ENCODE measurements at places on chromosomes 3 and 15.

DNA sequence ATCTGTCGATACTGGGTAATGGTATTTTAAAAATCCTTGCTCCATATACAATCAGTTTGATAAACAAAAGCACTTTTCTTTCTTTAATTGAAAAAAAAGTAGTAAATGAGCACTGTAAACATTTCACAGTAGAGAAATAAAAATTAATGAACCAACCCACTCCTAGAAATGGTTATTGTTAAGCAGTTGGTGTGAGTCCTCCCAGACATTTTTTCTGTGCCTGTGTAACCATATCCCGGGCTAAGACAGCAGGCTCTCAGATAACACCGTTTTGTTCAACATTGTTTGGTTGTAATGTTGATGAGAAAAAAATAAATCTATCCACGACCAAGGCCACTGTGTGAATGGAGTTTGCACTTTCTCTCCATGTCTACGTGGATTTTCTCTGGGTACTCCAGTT is 42.6 kb downstream of the PXK start:
- DNase-seq: no peak

GRCh38 chr3:115040673-115041286 is 106.3 kb downstream of the ZBTB20 start:
- DNase-seq: peak; percentile 30

DNA sequence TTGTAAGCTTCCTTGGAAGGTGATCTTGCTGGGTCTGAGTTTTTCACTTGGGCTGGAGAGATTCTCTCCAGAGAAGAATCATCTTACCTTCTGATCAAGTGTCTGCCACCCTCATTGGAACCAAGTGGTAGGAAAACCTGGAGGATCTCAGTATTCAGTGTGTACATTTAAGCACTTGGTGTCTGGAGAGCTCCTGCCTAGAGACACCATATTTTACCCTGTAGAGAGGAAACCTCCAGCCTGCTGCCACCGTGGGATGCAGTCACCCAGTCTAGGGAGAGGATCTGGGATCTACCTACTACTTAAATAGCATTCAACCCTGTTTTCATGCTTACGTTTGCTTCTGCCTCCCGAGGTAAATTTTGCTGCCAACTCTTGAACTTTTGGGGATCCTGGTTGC is 274.3 kb downstream of the SV2B start:
- DNase-seq: no peak

- DNase-seq: peak; percentile 91
Observed at GRCh38 chr3:2354702-2355101, 256.0 kb downstream of the CNTN4 start.

GRCh38 chr3:175728566-175728965 is 869.4 kb downstream of the NAALADL2 start:
- DNase-seq: no peak

DNA sequence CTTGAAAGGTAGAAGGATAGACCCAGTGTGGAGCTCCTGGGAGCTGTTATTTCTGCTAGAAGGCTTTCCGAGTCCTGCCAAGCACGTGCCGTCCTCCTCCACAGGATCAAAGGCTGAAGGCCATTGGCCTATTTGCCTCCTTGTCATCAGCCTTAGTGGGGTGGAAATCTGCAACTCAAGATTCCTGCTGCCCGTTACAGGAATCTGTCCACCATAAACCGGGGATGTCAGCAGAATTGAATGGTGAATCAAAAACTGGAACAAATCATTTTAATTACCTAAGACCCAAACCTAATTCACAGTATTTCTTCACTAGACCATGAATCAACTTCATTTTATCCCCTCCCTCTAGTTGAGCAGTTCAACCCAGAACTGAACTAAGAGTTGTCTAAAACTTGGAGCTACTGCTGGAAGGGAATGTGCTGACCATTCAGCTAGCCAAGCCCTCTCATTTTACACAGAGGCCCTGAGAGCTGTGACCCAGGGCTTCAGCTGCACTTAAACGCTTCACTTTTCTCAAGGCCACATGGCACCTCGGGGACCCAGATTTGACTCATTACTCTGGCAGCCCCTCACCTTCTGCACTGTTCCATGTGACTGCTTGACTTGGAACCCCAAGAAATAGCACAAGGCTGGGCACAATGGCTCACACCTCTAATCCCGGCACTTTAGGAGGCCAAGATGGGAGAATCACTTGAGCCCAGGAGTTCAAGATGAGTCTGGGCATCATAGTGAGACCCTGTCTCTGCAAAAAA is 36.8 kb upstream of the KIF23 start:
- no peak for DNase-seq

DNA sequence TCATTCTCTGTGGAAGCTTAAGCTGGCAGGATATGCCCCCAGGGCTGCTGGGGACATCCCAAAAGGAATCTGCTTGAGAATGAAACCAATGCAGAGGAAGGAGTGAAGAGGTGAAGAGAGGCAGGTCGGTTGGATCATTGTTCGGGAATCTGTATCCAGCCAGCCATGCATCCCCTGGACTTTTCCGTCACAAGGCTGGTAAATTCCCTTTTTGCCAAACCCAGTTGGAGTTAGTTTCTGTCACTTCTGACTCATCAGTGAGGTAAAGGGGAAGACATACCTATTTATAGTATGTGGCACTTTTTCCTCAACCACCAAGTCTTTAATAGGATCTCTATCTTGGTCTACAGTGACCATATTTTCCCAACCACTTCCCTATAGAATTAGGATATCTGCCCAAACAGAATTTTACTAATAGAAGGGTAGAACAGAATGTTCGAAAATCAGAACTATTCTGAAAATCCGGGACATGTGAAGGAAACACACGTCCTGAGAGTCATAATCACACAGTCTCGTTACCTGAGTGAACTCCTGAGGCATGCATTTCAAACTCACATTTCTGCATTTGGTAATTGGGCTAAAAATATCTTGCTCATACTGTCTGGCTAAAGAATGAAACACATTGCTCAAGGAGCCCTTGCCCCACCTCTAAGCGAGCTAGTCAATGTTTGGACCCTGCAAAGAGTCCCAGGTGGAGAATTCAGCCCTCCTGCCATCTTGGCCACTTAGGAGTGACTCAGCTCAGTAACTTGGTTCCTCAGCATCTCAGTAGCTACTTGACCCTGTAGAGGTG is 289.7 kb upstream of the ADAMTS9 start:
- DNase-seq: no peak

DNA sequence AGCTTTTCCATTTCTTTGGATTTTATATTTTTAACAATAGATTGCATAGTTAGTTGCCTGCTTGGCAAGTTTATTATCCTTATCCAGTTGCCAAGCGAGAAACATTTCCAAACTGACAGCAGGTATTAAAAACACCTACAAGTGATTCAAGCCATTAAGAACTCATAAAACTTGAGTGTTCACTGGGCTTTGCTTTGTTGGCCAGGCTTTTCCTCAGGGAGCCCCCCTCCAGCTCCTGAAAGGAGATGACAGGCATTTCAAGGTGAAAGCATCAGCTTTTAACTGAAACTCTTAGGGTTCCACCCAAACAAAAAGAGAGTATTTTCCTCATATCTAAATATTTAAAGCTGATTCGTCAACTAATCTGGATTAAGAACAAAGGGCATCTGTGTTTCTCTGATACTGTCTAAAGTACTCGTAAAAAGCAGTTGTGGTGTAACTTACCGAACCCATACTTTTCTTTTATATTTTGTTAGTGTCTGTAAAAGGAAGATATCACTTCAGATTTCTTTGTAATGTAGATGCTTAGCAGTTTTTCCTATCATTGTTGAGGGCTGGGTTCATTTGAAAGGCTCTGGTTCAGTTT is 363.4 kb downstream of the OTOL1 start:
- DNase-seq: no peak

DNA sequence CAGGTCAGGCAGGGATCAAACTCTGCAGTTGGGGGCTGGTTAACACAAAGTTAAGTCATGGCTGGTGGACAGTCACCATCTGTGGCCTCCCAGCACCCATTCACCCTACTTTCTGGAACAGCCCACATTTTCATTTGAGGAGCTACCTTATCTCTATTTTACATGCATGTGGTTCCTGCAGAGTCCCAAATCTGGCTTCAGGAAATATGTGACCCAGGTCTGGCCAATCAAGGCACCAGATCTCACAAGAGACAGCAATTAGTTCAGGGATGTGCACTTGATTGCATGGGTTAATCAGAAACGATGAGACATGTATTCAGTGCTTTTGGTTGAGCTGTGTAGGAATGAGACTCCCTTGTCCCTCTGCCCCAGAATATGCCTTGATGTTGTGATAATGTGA is 170.9 kb downstream of the NR2F2 start:
- DNase-seq: no peak

DNA sequence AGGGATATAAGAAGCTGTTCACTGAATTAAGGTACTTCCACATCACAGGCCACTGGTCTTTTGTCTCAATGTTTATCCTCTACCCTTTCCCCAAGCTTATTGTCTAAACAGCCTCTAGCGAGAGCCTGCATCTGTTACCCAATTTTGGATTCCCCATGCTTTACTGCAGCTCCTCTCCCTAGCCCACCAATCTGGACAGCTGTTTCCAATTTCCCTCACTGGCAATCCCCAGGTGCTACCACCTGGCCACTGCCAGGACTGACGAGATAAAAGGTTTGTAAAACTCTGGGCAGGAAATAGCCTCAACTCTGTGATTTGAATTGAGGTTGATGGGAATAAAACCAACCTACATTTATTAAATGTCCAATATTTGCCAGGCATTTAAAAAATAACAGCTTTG is 58.0 kb upstream of the TEX9 start:
- no peak for DNase-seq

GRCh38 chr3:171860830-171861535 is 17.8 kb downstream of the TMEM212 start:
- peak; percentile 61 for DNase-seq

DNA sequence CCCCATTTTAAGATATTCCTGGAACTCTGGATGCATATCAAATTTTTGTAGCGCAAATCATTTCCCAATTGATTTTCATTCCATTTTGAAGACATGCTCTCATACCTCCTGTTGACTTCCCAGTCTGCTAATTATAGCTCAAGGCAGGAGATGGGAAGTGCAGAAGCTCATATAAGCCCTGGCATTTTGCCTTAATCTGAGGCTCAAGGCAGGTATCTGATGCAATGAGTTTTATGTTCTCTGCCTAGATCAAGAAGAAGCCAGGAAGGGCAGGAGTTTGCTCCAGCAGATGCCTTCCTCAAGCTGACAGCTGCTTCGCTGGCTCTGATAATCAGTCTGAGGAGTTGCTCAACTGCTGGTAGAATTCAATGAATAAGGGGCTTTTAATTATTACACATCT is 65.6 kb upstream of the NEDD4 start:
- DNase-seq: no peak
